NCI-H748 treated with DMSO at 0.1 percent for 48 hours (cell line): ENCODE measurements at places on chromosomes 3 and 15.

DNA sequence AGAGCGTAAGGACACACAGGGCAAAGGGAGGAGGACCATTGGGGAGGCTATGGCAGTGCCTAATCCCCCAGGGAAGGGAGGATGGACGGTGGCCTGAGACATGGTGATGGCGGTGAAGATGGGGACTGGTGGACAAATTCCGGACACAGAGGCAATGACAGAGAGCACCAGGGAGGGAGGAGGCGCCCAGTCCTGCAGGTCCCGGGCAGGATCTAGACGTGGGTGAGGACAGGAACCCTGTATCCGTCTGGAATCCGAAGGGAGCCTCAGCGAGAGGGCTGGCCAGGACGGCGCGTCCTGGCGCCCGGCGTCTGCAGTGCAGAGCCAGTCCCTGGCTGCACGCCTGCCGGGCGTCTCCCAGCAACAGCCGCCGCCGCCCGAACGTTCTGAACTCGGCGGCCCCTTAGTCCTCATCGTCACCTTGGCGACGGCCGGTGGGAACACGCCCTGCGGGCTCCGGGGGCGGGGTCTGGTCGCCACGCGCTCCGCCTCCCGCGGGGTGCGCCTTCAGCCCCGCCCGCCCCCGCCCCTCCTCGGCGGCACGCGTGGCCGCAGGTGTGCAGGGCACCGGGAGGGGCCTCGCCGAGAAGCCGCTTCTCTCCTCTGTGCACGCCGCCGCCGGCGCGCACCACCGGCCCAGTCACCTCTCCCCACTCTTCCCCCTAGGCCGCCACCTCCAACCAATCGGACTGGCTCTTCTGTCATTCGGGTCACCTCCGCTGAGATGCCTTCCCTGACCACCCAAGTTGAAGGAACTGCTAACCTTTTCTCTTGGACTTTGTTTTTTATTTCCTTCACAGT lies 11.6 kb downstream of the XIRP1 start:
- DNase-seq = peak; percentile 85

DNA sequence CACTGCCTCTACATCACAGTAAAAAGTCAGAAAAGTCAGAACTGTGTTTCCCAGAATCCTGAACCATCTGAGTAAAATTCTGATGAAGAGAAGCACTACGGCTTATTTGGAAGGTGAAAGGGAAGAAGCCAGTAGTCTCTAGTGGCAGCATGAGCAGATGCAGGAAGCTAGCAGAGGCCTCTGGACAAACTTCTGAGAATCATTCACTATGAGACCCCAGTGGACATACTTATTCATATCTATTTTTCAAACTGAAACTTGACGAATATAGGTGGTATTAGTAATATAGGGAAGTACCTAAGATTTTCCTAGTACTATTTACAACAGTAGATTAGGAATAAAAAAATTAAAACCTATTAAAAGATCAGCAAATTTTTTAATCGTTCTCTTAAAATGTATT lies 272.8 kb upstream of the TTC14 start:
- DNase-seq = no peak

GRCh38 chr15:66369773-66370651 lies 13.5 kb upstream of the TIPIN start:
- peak; percentile 0 for DNase-seq

- DNase-seq = no peak
Measured at GRCh38 chr3:14133188-14133800, 8.4 kb downstream of the TMEM43 start.

DNA sequence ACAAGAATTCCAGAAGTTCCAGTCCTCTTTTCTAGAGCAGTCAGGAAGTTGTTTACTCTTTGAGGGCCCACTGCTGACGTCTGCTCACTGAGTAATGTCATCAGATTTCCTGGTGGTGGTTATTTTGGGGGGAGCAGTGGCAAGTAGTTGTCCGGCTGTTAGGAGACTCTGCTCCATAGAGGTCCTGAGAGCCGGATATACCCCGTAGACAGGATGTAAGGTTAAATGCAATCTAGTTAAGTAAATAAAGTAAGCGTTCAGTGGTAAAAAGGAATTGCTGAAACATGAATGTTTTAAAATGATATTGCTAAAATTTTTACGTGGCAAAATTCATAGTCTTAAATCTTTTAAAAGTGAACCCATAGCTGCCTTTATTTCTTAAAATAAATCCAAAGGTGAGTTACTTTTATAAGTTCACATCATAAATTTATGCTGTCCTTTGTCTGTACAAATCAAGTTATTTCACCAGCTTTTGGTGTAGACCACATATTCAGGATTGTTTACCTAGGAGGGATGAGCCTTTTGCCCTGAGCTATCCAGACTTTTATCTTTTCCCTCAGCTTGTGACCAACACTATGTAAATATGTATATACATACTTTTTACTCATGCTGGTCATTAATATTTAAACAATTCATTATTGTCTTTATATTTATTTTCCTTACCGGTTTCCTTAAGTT lies 65.8 kb downstream of the PDE8A start:
- peak; percentile 46 for DNase-seq

GRCh38 chr3:156593814-156594213 lies 38.9 kb upstream of the SSR3 start:
- no peak for DNase-seq

- no peak for DNase-seq
Measured at GRCh38 chr3:17942856-17943255, 200.4 kb upstream of the TBC1D5 start.

DNA sequence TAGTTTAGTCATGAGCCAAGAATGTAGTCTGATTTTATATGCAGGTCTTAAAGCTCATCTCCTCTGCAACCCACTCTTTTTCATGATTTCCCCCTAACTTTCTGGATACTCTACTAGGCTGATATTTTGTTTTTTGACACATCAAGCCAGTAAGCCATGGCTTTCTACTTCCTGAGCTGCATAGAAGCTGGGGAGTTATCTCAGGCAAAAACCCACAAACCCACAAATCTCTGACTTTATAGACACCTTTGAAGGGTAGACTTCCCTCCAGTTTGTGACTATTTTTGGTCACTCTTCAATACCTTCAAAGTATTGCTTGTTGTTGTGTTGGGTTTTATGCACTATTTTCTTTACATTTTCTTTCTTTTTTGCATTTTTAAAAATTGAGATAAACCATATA lies 28.6 kb downstream of the TMEM202 start:
- DNase-seq = no peak

DNA sequence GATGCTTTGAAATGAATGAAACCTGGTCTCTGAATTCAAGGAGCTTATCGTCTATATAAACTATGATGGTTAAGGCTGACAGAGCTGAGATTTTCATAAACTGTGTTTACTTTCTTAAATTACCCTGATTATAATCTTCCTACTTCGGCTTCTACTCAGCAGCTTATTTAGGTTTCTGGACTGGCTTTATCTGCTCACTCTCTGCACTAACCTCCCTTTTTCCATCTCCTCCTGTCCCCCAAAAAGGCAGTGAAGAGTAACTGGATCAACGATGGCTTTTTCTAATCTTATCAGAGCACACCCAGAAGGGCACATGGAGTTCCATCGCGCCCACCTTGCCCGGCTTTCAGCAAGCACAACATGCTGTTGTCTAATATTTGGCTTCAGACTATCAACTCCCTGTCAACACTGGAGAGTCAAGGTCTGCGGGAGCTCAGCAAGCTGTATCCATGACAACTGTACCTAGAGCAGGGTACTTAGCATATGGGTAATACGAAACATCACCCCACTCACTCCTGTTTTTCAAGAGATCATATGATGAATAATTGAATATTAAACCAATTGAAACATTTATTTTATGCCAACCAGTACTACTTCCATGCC lies 417.3 kb downstream of the GABRB3 start:
- DNase-seq = peak; percentile 50

GRCh38 chr3:67377299-67377698 lies 277.1 kb downstream of the SUCLG2 start:
- DNase-seq = no peak

GRCh38 chr15:73539212-73540128 lies 93.7 kb downstream of the NPTN start:
- DNase-seq = no peak

- no peak for DNase-seq
Measured at GRCh38 chr3:54573858-54574257, 354.0 kb downstream of the LRTM1 start.

DNA sequence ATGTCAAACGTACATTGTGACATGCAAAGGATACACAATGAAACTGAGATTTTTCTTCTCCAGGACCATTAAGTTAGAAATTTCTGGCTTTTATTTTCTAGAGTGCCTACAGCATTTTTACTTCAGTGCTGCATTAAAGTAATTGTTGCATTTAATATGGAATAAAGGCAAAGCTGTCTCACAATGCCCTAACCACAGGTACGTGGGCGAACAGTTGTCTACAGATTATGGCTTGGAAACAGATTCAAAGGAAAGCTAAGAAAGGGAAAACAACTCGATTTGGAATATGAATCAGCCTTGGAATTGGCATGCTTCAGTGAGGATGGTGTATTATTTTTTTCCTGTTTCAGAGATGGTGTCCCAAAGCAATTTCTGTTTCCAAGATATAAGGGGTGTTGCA lies 79.1 kb upstream of the TUSC7 start:
- no peak for DNase-seq

- no peak for DNase-seq
Measured at GRCh38 chr15:82045179-82045891, 483 bp downstream of the MEX3B start.

DNA sequence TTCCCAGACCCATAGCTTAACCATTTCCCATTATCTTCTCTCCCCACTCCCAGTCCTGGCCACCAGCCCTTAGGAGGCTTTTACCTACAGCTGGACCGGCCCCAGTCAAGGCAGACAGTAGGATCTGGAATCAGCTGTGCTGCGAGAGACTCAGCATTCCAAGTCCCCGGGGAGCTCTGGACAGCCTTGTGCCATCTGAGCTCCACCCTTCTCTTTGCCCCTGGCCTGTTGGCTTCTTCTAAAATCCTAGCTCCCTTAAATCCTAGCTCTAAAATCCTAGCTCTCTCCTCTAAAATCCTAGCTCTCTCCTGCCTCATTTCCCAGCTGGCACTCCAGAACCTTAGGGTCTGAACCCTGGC lies 21.3 kb downstream of the MEGF11 start:
- no peak for DNase-seq

DNA sequence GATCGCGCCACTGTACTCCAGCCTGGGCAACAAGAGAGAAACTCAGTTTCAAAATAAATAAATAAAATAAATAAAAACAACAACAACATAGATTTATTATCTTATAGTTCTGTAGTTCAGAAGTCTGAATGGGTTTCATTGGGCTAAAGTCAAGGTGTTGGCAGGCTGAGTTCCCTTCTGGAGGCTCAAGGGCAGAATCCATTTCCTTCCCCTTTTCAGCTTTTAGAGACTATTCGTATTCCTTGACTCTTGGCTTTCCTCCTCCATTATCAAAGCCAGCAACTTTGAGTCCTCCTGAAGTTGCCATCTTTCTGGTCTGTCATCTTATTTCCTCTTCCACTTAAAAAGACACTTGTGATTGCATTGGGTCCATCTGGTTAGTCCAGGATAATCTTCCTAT lies 12.1 kb downstream of the BLM start:
- no peak for DNase-seq

- DNase-seq = no peak
Measured at GRCh38 chr3:2001306-2002108, 97.2 kb upstream of the CNTN4 start.

DNA sequence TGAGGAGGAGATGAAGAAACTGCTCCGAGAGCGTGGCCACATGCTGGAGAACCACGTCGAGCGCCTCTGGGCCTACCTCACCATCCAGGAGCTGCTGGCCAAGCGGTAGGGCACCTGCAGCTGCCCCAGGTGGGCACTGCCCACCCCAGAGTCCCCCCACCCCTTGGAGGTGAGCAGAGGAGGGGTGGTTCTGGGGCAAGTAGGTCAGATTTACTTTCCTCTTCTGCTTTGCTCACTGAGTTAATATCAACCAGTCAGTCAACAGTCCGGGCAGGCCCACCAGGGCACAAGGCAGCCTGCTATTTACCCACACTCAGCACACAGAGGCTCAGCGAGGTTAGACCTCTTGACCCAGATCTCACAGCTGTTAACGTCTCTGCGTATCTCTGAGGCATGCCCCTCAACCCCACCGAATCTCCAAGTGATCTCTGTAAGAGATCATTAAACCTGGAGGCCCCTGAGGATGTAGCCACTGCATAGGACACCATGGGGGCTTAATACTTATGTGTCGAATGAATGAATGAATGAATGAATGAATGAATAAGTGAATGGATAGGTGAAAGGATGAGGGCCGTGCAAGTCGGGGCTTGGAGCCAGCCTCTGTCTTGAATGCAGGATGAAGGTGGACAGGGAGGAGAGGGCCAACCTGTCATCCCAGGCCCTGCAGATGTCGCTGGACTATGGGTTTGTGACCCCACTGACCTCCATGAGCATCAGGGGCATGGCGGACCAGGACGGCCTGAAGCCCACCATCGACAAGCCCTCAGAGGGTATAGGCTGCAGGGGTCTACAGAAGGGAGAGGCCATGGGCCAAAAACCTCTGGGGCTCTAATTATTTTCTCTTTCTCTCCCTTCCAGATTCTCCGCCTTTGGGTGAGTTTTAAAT lies 8.0 kb upstream of the ITIH3 start:
- no peak for DNase-seq

DNA sequence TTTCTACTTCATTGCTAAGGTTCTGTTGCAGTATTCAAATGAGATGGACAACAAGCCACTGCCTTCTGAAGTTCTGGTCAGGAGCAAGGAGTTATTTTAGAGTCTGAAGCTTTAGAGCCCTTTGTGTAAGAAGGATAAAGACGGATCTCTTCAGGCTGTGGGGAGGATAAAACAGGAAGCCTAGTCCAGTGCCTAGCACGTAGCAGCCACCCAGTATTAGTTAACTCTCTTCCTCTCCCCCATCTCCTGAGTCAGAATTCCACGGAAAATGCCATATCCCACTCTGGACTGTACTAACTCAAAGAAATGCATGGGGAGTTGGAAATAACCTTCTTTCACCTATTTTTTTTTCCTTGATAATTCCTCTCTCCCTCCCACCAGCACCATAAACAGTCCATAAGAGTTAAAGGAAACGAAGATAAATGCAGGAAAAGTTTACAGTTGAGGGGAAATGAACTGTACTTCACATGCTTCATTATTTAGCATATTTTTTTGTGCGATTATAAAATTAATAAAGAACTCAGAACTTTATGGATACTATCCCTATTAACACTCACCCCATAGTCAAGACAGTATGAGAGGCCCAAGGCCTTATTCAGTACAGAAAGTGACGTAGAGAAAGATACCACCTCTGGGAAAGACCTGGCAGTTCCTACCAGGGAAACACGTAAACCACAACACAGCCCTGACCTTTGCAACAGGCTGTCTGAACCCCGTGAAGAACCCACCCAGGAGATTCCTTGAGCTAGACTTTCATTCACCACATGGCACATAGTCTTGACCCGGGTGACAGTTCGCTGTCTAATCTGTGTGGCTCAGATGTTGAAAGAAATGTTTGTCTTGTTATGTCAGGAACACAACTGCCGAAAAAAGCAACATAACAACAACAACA lies 9.2 kb downstream of the IGF2BP2 start:
- no peak for DNase-seq

GRCh38 chr15:64246364-64247189 lies 83.8 kb upstream of the PPIB start:
- DNase-seq = peak; percentile 58

- no peak for DNase-seq
Measured at GRCh38 chr3:160287666-160288065, 62.4 kb downstream of the C3orf80 start.

- DNase-seq = no peak
Measured at GRCh38 chr3:45795882-45796765, at the start of gene SLC6A20. Gene SLC6A20 (minus strand): TSS chr3:45796536. CDS start chr3:45796419, 117 bp downstream.
